Glutamatergic neuron (in vitro differentiated cells): ENCODE measurements at places on chromosomes 16 and 17. TPM values are rescaled to one million over a fixed set of nuclear protein-coding genes. Genes with fewer than 3 reads are reported as not detected.

DNA sequence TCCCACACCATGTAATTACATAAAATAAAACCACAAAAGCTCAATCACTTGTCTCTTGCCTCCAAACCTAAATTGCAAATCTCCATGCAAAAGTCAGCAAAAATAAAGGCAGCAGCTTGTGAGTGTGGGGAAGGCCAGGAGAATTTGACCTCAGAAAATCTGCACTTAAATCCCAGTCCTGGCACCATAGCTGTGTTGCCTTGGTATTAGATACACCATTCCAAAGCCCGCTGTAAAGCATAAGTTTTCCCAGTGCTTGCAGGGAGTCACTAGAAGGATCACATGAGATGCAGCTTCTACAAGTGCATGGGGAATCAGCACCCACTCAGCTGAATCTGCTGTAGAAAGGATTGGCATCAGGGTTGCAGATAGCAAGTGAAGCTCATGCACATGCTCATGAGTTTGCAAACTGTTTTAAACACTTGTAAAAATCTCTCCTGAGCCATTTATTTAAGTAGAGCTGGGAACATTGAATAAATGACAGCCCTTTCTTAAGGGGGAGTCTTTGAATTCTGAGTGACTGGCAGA is 495.0 kb upstream of the HSBP1 start:
- DNase-seq: no peak

DNA sequence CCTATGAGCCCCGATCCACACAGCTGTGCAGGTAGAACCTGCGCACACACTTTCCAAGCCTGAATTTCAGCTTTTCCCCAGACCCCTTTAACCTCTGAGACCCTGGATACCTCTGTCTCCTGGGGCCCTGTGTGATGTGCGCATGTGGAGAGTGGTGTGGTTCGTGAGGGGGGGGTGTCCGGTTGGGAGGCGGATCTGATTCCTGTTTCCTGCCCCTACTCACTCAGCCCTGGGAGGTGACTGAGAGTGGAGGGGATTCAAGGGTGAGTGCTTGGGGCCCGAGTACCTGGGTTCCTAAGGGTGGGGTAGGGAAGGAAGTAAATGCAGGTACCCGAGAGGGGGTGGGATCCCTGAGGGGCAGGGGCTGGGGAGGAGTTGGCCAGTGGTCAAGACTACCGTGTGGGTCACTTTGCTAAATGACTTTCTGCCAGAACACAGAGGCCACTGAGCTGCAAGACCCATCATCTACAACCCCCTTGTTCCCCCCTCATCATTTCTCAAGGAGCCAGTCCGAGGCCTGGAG is 621 bp downstream of the ARHGEF15 start:
- DNase-seq: no peak

GRCh38 chr16:88719267-88719932 is 13.1 kb downstream of the CTU2 start:
- DNase-seq: no peak

GRCh38 chr16:21684199-21684598 is 20.4 kb downstream of the OTOA start:
- DNase-seq: no peak

DNA sequence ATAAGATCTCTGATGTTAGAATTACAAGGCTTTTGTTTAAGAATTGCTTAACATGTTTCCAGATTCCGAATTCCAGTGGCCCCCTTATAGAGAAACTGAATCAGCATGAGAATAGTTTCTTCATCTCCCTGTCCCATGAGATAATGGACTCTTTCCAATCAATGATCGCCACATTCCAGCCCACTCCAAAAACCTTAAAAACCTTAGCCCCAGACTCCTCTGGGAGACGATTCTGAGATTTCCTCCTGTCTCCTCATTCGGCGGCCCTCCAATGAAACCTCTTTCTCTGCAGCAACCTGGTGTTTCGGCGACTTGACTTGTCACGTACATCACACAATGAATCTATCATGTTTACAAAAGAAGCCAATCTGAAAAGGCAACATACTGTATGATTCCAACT is 197.1 kb upstream of the PSMD7 start:
- DNase-seq: no peak

GRCh38 chr17:33260638-33261037 is 32.5 kb downstream of the ASIC2 start:
- DNase-seq: no peak

GRCh38 chr17:59405944-59406705 is 74.7 kb downstream of the YPEL2 start:
- DNase-seq: no peak

- no peak for DNase-seq
Observed at GRCh38 chr17:15943971-15944758, 765 bp upstream of the ADORA2B start.

DNA sequence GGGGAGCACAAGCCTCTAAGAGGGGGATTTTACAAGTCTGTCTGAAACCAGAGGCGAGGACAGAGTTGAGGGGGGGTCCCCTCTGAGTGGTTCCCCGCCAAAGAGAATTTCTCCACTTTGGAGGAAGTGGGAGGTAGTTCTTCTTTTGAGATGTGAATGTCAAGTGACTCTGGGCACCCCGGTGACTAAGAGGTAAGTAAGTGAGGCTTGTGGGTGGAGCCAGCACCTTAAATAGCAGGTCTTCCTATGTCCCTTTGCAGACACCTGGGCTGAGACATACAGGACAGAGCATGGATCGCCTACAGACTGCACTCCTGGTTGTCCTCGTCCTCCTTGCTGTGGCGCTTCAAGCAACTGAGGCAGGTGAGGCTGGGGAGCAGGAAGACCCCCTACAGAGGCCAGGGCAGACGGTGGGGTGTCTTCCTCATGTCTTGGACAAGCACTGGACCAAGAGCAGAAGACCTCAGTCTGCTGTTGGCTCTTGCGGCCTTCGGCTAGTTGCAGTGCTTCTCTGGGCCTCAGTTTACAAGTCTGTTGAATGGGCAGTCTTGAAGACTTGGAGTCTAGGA is at the start of gene CCL22:
Gene CCL22, plus strand, starts transcription at position 257 of the 569 bp plus-strand sequence. Its CDS starts 34 bp downstream, at position 291.
- no peak for DNase-seq

GRCh38 chr17:29145289-29146073 is 34.7 kb downstream of the MYO18A start:
- DNase-seq: peak; percentile 66

DNA sequence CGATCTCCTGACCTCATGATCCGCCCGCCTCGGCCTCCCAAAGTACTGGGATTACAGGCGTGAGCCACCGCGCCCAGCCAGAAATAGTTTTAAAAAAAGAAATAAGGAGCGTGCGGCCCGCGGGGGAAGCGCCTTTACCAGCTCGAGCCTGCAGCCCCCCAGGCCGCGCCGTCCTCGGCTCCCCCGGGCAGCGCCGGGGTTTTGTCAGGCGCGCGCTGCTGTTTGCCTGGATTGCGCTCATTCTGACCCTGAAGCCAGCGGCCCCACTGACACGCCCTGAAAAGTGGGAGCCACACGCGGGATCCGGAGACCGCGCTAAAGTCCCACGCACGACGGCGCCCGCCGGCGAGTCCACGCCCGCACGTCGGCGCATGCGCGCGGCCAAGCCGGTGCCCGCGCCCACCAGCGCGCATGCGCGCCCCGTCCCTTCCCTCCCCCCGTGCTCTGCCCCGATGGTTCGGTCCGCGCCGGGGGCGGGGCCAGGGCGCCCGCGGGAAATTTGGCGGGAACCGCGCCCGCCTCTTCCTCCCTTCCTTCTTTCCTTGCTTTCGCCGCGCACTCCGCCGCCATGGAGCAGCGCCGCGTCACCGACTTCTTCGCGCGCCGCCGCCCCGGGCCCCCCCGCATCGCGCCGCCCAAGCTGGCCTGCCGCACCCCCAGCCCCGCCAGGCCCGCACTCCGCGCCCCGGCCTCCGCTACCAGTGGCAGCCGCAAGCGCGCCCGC is at the start of gene CDT1:
Gene CDT1, plus strand, starts transcription at position 526 of the 724 bp plus-strand sequence. Its CDS starts 43 bp downstream, at position 569.
- DNase-seq: peak; percentile 83

DNA sequence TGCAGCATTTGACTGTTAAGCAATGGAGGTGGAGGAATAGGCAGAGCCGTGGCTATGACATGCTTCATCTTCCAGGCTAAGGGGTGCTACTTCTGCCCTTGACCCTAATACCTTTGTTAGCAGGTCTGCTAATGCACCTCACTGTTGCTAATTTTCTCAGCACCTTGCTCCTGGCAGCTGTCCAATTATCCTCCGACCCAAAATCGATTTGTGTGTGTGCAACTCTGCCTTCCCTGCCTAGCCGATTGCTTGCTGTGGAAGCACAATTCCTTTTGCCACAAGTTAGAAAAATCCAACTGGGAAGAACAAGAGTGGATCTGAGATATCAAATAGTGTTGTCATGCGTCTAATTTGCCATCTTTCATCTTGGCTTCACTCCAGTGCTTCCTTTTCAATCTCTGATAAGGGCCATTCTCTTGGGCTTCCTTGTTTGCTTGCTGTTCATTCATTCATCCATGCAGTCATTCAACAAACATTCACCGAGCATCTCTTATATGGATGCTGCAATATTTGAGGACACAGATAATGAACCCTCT is 422.8 kb downstream of the RBFOX1 start:
- DNase-seq: no peak

- no peak for DNase-seq
Observed at GRCh38 chr17:41772218-41772585, 14.3 kb downstream of the JUP start.

- DNase-seq: peak; percentile 62
Observed at GRCh38 chr17:17890773-17891759, 54.3 kb upstream of the SREBF1 start.

GRCh38 chr17:64984851-64985521 is 65.7 kb upstream of the LRRC37A3 start:
- DNase-seq: no peak

- no peak for DNase-seq
Observed at GRCh38 chr16:49684696-49685095, 171.2 kb downstream of the ZNF423 start.

DNA sequence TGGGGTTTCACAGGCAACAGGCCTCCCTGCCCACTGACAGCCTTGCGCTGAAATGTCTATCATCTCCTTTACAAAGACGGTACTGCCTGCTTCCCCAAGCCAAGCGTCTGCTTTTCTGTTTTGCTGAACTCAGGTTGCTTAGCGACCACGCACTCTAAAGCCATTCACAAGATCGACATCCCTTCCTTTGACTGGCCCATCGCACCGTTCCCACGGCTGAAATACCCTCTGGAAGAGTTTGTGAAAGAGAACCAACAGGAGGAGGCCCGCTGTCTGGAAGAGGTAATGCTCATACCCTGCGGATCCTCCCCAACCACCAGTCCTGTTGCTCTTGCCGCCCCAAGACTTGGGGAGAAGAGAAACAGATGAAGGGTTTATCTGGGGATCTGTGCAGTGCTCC is 28.7 kb downstream of the TMEM186 start:
- DNase-seq: no peak

- DNase-seq: peak; percentile 88
Observed at GRCh38 chr17:5526821-5527598, 40.6 kb downstream of the MIS12 start.

DNA sequence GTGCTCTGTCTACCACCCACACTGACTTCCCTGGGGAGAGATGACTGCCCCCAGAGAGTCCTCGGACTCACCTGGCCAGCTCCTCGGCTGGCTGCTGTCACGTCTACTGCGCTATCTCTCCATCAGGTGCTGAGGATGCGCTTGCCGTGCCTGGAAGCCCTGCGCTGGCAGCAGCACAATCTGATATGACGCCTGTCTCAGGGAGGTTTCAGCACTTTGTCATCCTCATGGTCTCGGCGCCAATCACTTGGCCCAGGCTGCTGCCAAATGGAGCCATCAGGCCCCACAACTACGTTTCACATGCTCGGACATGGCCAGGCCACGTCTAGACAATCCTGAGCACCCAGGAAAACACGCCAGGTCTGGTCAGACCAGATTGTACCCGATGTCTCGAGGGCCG is 46.7 kb downstream of the FOXL1 start:
- DNase-seq: no peak

DNA sequence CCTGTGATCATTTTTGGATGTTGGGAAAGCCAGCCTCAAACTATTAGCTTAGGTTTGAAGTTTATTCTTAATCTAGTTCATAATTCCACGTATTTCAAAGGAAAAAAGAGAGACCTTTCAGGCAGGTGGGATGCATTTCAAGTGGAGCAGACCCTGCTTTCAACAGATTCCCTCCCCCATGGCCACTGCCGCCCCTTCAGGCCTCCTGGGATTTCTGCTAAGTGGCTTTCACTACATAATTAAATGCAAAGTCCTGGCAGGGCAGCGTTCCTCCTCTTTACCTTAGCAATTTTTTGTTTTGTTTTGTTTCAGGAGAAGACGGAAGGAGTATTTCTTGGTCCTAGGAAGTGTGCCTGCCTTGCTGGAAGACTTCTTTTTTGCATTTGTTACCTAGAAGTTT is 36.6 kb downstream of the MAF start:
- peak; percentile 50 for DNase-seq

GRCh38 chr17:74433421-74434121 is 1.7 kb downstream of the GPRC5C start:
- DNase-seq: peak; percentile 50

- DNase-seq: no peak
Observed at GRCh38 chr17:59151591-59151990, 3.4 kb downstream of the SKA2 start.

- DNase-seq: no peak
Observed at GRCh38 chr17:5211458-5211857, 19.8 kb upstream of the ZNF594 start.

- DNase-seq: no peak
Observed at GRCh38 chr16:57392694-57393093, 11.9 kb upstream of the CCL17 start.

Gene DCAKD
- total RNA-seq: 39.9 TPM

Gene RNF43
- not detected for total RNA-seq

Gene SEC14L5
- 3.1 TPM for total RNA-seq

Gene LYZL6
- not detected for total RNA-seq

Gene NPIPA5
- 1.2 TPM for total RNA-seq

Gene CEMP1
- total RNA-seq: not detected

Gene YWHAE
- total RNA-seq: 1,106 TPM

Gene NOL3
- 8.8 TPM for total RNA-seq

Gene SKAP1
- total RNA-seq: not detected

Gene MT1H
- not detected for total RNA-seq

Gene ASIC2
- total RNA-seq: 0.74 TPM

Gene CXCL16
- total RNA-seq: not detected

Gene SMIM5
- total RNA-seq: 0.20 TPM

Gene IL21R
- total RNA-seq: 0.86 TPM

Gene TNP2
- total RNA-seq: not detected

Gene MLYCD
- total RNA-seq: 9.5 TPM
